Right kidney (tissue), 9 donors: ENCODE measurements at places on chromosomes 11 and 22.

DNA sequence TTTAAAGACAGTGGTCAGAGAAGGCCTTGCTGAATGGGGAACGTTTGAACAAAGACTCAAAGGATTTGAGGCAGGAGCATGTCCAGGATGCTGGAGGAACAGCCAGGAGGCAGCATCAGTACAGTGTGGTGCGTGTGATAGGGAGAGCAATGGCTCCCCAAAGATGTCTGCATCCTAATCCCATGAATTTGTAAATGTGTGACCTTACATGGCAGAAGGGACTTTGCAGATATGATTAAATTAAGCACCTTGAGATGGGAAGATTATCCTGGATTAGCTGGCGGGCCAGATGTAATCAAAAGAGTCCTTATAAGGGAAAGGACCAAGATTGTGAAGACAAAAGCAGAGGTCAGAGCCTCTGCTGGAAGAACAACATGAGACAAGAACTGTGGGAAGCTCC, 24.6 kb upstream of the FAT3 start:
- DNase-seq: no peak

- DNase-seq: no peak
Measured at GRCh38 chr11:68025047-68025446, 5.4 kb upstream of the NDUFS8 start.

DNA sequence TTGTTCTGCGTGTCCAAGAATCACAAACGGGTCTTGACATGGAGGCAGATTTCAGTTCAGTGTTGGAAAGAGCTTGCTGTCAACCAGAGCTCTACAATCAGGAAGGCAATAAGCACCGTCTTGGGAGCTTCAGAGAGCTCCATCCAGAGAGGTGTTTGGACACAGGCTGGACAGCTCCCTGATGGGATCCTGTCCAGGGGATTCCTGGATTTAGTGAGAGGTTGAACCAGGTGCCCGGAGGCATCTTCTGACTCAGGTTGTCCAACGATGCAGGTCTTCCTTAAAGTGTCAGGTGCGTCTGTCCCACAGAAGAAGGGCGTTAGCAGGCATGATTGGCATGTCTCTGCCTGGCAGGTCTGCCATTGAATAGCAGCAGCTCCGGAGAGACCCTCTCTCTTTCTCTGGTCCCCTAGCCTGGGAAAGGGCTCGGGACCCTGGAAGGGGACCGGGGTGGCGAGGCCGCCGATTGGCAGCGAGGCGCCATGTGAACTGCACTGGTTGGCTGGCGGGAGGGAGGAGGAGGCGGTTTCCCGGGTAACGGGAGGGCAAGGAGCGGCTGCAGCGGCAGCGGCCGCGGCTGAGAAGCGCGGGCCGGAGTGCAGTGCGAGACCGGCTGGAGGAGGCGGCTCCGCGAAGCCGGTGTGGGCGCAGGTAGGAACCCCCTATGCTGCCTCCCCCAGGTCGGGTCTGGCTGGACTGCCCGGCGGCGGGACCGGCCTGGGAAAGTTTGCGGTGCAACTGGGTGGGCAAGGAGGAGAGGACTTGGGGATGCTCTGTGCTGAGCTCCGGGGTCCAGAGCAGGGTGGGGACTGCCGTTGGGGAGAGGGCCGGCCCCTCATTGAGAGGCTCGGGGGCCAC, 104.1 kb upstream of the E2F8 start:
- peak; percentile 59 for DNase-seq

GRCh38 chr22:21818487-21819182, 48.8 kb downstream of the MAPK1 start:
- no peak for DNase-seq

DNA sequence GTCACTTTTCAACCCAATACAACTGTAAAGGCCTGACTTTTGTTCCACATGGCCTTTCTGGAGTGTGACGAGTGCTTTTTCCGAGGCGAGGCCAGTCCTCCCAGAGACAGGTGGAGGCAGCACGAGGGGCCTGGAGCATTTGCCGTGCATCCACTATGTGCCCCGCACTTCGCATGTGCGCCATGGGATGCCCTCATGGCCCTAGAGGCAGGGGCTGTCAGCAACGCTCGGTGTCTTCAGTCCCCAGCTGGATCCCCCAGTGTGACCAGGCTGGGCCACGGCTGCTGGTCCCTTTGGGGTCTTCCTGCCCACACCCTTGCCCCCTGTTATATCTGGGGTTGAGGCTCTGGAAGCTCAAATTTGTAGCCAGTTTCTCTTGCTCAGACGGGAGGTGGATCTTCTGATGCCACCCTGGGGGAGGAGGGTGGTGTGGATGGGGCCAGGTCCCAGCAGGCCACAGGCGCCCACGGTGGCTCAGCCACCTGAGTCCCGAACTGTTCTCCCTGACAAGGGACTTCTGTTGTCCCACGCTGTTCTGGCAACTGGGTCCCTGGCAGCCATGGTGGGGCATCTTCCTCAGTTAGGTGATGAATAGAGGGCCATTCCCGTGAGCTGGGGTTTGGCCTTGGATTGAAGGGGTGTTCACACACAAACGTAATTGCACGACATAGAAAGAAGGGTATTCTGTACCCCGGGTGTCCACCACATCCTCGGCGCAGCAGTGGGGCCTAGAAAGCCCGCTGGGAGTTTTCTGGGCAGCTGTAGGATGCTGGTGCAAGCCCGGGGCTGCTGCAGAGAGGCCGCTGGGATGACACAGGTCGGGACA, 100.9 kb downstream of the CTTN start:
- no peak for DNase-seq

DNA sequence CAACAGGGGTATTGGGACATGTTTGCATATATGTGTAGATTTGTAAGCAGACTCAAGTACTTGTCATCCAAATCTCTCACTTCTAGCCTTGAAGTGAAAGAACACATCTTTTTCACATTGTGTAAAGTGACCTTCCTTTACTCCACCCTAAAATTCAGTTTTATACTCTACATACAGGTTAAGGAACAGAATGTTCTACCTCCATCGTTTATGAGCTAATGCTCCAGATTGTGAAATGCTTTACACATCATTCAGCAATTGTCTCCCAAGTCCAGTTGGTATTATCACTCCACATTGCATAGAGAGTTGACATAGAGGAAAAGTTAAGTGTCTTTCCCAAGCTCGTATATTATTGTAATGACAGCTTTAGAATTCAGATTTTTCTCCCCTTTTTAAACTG, 46.1 kb upstream of the BLID start:
- no peak for DNase-seq

DNA sequence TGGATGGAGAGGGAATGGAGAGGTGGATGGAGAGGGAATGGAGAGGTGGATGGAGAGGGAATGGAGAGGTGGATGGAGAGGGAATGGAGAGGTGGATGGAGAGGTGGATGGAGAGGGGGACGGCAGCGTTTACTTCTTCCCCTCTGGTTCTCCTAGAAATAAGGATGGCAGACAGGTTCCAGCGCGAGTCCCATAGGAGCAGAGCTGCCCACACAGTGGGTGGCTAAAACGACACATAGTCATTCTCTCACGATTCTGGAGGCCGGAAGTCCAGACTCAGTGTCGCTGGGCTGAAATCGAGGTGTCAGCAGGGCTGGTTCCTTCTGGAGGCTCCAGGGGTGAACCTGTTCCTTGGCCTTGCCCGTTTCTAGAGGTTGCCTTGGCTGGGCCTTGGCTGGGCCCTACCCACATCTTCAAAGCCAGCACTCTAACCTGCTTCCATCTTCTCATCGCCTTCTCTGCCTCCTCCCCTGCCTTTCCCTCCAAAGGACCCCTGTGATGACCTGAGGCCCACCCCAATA, 12.7 kb upstream of the CTSD start:
- DNase-seq: no peak

DNA sequence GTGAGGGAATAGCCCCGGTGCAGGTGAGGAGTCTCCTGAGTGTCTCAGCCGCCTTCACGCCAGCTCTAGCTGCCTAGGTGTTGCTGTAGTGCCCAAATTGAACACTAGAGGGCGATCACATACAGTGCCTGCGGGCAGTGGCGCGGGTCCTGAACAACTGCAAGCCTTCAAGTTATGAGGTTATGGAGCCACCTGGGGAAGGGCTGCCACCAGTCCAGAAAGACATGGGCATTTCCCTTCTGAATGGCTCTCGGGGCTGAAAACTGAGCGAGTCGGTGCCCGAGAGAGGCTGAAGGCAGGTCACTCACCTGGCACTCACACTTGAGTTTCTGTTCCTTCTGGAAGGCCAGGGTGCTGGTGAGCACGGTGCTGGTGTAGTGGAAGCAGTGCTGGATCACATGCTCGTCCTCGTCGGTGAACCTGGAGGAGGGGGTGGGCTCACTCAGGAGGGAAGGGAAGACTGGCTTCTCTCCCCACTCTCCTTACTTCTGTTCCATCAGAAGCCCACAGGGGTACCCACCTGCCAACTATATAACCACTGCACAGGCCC, 88.4 kb downstream of the PDE2A start:
- DNase-seq: peak; percentile 60

- DNase-seq: no peak
Measured at GRCh38 chr11:68963779-68964178, 17.0 kb downstream of the MRGPRD start.

DNA sequence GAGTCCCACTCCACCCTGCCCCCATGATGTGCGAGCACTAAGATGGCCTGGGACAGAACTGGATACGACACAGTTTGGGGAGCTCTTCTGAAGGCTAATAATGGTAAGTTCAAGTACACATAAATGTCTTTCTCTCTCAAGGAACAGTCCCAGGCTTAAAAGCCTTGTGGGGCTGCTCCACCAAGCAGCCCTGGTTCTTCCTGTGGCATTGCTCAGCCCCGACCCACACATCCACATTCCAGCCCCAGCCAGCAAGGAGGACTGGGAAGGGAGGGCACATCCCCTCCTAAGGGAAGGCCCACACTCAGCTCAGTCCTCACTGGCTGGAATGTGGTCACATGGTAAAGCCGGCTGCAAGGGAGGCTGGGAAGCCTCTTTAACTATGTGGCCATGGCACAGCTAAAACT, 13.3 kb upstream of the MB start:
- DNase-seq: no peak

DNA sequence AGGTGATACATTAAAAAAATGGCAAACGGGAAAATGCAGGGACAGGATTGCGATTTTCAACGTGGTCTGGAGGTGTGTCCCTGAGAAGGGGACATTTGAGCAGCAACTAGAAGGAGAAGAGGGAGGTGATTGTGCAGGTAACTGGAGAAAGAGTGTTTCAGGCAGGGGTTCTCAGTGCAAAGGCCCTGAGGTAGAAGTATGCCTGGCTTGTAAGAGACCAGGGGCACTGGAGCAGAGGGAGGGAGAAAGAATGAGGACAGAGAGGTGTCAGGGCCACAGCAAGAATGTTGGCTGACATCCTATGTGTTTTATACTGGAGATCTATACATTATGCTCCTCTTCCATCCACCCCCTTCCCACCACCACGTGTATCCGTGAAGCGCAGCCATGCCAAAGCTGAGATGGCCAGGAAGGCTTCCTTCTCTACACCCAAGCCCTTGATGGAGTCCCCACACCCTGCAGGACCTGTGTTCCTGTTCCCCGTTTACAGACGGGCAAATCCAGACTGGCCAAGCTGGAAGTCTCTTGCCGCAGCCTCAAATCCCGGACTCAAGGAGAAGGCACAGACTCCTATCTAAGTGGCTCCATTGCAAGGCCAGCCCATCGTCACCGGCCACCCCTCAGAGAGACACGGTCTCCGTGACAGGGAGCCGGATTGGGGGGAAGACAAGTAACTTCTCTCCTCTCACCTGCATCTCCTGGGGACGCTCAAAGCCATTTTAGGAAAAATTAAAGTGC, 416.1 kb downstream of the MN1 start:
- no peak for DNase-seq

DNA sequence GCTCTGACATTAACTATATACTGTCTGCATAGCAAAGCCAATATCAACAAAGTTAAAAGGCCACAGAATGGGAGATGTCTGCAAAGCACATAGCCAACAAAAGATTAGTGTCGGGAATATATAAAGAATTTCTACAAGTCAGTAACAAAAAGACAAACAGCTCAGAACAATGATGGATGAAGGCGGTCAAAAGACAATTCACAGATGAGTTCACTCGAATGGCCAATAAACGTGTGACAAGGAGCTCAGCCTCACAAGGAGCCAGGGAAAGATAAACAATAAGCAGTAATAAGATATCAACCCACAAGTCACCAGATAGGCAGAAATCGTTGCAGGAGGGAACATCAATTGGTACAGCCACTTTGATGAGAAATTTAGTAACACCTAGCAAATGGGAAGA, 106.0 kb upstream of the ISX start:
- DNase-seq: no peak

GRCh38 chr11:35933320-35933871, 10.5 kb upstream of the LDLRAD3 start:
- no peak for DNase-seq

GRCh38 chr11:97856666-97857065, 1164.1 kb upstream of the CNTN5 start:
- no peak for DNase-seq

- no peak for DNase-seq
Measured at GRCh38 chr22:48805516-48805915, 1022.2 kb downstream of the BRD1 start.

GRCh38 chr11:62108971-62109404, 14.8 kb upstream of the INCENP start:
- no peak for DNase-seq

GRCh38 chr11:61147791-61148620, 13.2 kb downstream of the VPS37C start:
- DNase-seq: no peak

DNA sequence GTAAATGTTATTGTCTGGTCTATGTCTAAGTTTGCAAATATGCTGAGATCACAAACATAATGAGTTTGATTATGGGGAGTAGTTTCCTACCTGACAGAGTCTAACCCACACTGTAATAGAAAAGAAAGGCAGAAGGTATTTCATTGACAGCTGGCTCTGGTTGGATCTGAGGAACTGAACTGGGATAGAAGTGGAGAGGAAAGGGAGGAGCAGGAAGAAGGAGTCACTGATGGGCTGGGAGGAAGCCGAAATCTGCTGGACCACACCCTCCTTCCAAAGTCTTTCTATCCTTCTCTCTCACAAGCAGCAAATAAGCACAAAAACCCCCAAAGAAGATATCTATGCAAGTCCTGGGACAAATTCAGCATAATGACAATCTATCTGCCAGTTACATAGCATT, 11.7 kb downstream of the BLID start:
- no peak for DNase-seq

DNA sequence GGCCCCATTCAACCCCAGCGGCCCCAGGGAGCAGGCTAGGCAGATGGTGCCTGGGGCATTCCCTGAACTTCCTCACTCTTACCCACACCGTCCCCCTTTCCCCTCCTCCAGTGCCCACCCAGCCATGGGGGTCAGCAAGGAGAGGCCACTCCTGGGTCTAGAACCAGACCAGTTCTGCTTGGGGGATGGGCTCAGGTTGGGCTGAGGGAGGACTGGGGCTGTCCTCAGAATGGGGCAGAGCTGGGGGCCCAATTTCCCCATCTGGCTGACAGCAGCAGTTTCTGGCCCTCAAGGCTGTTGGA, 12.4 kb downstream of the SCYL1 start:
- DNase-seq: no peak

- DNase-seq: no peak
Measured at GRCh38 chr22:19864538-19865106, 9.9 kb upstream of the GNB1L start.

GRCh38 chr22:31241200-31241599, 29.1 kb downstream of the LIMK2 start:
- no peak for DNase-seq

DNA sequence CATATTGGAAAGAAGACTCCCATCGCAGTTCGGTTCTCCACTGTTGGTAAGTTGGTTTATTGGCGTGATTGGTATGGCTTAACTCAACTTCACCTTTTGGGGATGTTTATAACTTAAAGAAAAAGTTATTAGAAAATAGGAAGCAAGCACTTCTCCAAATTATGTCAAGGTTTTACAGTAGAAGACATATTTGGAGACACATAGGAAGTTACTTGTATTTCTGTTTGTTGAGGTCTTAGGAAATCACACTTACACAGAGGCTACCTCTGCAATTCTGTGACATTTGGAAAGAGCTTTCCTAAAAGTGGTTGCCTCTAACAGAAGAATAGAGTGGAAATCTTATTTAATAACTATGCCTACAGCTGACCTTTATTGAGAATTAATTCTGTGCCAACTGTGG, 12.3 kb downstream of the CAT start:
- no peak for DNase-seq
